ENCODE measurements at places on chromosomes 13 and 19.

DNA sequence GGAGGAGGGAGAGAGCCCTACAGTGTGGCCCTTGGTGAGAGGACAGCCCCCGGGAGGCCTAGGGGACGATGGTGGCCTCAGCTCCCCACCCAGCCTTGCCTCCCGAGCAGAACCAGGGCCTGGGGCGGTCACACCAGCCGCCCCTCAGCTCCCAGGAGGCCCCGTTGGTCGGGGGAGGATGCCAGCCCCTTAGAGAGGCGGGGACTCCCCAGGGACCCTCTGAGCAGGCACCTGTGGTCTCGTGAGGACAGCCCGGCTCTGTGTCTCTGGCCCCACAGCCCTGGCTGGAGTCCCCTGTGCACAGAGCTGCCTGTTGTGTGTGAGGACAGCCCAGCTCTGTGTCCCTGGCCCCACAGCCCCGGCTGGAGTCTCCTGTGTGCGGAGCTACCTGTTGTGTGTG, 158.8 kb downstream of the KDM4B start:
- no peak for DNase-seq

DNA sequence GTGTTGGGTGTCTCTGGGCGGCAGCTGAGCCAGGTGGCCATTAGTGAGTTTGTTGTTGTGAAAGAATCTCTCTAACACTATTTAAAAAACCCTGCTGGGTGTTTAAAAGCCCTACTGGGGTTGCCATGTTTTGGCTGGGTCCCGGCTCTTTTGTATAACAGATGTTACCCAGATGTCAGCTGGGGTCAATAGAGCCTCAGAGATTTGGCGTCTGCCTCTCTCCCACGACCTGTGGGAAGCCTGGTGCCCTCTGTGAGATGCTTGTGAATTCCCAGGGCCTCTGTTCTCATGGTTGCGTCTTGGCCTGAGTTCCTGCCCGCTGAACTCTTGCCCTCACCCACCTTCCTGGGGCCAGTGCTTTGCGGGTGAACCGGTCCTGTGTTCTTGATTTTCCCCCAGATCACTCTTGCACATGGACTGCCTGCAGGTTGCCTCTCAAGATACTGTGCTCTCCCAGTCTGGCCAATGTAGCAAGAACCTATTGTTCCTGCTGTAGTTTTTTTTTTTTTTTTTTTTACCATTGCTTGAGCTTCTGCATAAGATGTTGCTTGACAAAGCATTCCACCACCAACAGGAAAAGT, 9.5 kb downstream of the NFILZ start:
- DNase-seq: no peak

GRCh38 chr19:51242881-51243630, 7.8 kb upstream of the SIGLECL1 start:
- no peak for DNase-seq

DNA sequence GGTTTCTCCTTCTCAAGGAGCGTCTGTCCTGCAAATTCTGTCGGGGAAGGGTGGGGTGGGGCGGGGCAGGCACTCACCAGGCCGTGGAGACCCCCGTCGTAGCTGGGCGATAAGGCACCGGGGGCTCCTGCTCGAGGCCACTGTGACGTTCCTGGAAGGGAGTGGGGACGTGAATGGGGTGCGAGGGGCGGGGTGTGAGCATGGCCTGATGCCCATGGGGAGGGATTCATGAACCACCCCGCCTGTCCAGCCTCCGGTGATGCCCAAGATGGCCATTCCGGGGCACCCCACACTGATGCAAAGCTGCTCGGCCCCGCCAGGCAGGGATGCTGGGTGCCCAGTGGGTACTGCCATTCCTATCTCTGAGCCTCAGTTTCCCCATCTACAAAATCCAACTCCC, 14.4 kb upstream of the UQCR11 start:
- DNase-seq: no peak

- DNase-seq: peak; percentile 35
Observed at GRCh38 chr19:51541458-51542357, 10.2 kb upstream of the SIGLEC6 start.

DNA sequence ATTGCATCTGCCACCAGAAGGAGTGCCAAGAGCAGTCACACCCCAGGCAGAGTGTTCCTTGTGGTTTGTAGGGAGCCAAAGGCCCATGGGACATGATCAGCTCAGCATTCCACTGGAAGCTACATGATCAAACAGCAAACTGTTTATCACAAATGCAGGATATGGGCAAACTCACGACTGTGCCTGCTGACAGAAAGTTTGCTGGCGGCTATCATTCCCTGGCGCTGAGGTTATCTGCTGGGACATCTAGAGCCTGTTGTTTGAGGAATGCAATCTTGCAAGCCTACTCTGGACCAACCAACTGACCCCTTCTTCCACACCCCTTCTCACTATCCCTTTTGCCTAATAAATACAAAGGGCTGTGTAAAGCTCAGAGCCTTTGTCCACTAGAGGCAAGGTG, 7.7 kb upstream of the ZNF613 start:
- DNase-seq: no peak

DNA sequence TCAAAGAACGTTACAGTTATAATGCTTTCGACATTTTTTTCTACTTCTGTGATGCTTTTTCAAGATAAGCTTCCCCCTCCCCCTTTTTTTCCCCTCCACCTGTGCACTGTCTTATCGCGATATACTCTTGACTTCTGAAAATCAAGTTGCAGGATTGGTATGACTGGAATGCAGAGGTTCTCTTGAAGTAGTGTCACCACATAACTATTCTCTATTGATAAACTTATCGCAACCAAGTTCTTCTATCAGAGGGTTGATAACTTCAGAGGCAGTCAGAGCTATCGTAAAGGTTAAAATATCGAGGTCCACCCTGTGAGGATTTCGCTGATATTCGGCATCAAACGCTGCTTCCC, 820 bp downstream of the EID2 start:
- no peak for DNase-seq

- DNase-seq: no peak
Observed at GRCh38 chr13:74682746-74683145, 548.5 kb upstream of the KLF12 start.

DNA sequence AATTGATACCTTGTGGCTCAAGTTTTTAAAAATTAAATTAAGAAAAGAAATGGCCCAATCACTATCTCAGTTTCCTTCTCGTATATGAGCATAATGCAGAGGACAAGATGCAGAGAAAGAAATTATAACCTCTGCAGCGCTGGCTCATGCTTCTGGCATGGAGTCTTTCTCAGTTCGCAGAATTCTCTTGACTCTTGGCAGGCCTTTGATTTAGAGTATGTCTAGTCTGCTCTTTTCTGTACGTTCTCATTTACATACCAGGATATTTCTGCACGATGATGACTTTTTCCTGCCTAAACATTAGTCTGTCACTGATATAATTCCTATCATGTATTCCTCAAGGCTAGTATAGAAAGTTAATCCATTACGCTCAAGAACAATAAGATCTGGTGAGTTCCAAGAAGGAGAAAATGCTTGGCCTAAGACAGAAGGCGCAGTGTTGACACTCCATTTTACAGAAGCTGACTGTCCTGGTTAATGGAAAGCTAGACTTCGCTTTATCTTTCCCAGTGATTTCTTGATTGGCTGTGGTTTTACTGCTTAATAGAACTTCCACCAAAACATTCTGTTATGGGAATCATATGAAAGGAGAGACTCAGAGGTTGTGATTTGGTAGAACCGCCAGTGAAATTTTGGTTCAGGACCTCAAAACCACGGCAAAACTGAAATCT, 1.7 kb upstream of the SMAD9 start:
- DNase-seq: no peak

DNA sequence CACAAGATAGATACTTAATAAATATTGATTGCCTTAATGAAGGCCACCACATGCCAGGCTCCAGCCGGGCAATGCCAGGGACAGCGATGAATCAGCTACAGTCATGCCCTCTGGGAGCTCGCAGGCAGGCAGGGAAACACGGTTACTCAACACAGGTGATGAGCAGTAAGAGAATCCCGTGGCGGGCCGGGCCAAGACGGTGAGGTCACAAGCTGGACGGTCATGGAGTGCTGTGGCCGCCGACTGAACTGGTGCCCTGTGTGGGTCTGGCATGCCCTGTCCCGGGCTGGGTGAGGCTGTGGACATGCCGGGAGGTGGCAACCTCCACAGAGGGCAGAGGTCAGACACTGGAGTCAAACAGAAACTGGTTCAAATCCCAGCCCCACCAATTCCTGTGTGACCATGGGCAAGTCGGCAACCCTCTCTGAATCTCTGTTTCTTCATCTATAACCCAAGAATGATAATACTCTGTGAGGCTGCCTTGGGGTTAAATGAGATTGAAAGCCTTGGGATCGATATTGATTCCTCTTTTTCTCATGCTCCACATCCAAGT, 13.2 kb upstream of the PAK4 start:
- no peak for DNase-seq

GRCh38 chr13:95571941-95572340, 19.4 kb downstream of the CLDN10 start:
- no peak for DNase-seq

- DNase-seq: no peak
Observed at GRCh38 chr13:75364131-75364713, 117.7 kb downstream of the TBC1D4 start.

- DNase-seq: peak; percentile 79
Observed at GRCh38 chr13:40982772-40983171, 36.3 kb downstream of the ELF1 start.

GRCh38 chr19:36051637-36052036, 2.4 kb downstream of the THAP8 start:
- DNase-seq: no peak

- DNase-seq: no peak
Observed at GRCh38 chr13:27860743-27861142, 59.1 kb upstream of the PDX1 start.

DNA sequence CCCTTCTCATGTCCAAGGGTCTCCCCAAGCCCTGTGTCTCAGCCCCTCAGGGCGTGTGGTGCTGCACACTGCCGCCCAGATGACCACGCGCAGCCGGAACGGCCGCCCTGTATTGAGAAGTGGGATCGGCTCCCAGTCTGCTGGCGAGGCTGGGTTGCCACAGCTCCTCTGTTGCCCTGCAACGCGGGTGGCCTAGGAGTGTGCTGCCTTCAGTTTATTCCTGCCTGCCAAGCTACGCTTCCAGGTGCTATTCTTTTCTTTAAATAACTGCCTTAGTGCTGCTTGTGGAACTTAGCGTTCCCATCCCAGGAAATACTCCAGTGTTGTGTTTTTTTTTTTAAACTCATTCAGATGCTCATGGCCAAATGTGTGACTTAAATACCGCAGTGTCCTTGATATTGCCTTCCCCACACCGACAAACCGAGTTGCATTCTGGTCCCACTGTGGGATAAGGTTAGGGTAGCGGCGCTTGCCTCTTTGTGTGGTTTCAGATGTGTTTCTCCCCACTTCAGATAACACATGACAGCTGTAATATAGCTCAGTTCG, 16.6 kb downstream of the ACTN4 start:
- no peak for DNase-seq

GRCh38 chr13:33392794-33393405, 107.3 kb upstream of the STARD13 start:
- DNase-seq: no peak

DNA sequence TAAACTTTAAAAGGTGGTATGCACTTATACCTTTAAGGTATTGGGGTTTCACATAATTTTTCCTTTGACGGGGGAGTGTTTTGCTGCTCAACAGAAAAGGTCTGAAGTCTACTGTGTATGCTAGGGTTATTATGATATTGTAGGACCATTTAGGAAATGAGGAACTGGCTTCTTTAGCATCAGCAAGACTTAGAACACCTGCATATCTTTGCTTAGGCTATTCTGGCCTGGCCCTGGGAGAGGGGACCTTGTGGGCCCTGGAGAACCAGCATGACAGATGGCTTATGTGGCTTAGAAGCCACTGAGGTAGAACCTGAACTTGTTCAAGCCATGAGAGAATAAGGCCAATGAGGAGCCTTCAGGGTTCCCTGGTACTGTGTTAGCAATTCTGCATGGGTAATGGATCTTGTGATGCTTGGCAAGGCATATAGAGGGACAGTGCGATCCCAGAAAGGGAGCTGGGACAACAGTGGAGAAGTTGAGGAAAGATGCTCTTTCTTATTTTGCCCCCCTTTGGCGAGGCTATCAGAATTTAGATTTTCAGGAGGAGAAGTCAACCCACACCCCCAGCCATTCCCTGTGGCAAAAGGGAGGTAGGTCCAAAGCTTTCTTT, 4.3 kb downstream of the RGCC start:
- DNase-seq: peak; percentile 36

DNA sequence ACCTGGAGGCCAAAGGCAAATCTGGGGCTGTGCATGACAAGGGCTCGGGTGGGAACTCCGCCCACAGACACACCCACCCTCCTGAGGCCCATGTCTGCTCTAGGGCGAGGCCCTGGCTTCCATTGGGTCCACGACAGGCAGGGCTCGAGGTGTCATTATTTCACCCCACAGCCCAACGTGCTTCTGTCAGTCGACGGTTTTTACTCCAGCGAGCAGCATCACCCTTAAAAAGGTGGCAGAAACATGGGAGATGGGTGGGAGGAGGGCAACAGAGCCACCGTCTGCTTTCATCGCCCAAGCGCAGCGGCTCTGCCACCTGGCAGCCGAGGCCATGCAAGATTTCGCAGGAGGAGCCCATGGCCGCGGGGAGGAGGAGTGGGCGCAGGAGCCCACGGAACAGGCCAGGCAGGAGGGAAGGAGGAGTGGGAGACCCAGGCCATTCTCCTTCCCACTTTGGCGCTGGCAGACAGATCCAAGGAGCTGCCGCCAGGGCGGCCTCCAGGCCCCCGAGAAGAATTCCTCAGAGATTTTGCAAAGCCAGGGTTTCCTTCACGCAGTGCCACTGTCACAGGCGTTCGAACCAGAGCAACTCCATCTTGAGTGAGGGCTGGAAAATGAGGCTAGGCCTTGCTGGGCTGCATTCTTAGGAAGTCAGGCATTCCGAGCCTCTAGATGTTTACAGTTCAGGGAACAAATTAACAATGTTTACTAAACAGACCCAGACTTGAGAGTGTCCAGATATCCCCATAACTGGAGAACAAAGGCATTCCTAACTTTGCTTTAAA, 49.3 kb upstream of the TUBGCP3 start:
- DNase-seq: no peak

- no peak for DNase-seq
Observed at GRCh38 chr13:112668924-112669323, 20.9 kb upstream of the ATP11A start.

DNA sequence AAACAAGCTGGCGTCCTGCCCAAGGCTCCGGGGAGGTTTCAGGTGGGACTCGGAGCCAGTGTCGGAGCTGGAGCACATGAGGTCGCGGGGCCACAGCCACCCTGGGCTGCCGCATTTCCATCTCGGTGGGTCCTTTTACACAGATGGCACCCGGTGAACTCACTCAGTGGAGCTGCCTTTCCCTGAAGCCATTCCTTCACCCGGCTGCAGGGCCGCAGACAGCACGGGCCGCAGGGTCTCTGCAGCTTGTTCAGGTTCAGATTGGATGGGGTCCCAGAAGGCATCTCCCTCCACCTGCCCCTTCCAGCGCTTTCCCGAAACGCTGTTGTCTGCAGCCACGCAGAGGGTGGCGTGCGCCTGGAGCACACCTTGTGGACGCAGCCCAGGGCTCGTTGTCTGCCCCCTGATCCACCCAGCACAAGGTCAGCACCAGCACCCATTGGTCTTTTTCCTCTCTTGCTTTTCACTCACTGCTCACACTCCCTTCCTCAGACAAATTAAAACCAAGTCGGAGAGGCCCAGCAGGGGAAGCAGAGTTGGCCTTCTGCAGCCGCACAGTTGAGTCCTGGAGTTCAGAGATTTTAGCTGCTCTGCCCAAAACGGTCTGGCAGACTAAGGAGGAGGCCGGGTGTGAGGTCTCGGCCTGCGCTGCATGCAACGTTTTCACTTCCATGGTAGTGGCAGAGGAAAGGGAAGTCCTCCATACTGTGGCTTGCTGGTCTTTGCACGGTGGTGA, 18.1 kb downstream of the MCF2L start:
- no peak for DNase-seq

All from hematopoietic multipotent progenitor cell treated with erythropoietin and hydrocortisone succinate and interleukin-3 and kit ligand, for 15 days (in vitro differentiated cells).